ENCODE measurements at places on chromosomes 2 and 18.

DNA sequence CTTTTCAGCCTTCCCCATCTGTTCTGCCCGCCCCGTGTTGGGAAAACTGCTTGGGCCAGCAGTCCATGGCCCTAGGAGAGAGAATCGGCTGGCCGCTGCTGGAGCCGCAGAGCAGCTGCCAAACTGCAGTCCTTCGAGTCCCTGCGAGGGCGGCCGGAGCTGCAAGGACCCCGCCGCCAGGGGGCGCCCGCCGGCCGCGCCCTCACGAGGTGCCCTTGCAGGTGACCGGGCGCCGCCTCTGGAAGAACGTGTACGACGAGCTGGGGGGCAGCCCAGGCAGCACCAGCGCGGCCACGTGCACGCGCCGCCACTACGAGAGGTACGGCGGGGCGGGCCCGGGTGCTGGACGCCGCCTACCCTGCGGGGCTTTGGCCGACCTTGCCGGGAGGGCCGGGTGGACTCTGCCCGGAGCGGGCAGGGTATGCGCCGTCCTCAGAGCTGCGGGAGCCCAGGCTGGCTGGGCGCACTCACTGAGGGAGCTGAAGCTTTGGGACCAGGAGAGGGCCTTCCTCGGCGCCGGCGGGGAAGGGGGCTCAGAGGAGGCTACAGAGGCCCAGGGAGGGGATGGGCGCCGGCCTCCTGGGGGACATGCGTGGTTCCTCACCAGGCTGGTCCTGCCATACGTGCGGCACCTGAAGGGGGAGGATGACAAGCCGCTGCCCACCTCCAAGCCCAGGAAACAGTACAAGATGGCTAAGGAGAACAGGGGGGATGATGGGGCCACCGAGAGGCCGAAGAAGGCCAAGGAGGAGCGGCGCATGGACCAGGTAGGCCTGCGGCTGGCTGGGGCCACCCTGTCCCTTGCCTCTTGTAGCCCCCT, 13.6 kb downstream of the ARID5A start:
- no peak for DNase-seq

DNA sequence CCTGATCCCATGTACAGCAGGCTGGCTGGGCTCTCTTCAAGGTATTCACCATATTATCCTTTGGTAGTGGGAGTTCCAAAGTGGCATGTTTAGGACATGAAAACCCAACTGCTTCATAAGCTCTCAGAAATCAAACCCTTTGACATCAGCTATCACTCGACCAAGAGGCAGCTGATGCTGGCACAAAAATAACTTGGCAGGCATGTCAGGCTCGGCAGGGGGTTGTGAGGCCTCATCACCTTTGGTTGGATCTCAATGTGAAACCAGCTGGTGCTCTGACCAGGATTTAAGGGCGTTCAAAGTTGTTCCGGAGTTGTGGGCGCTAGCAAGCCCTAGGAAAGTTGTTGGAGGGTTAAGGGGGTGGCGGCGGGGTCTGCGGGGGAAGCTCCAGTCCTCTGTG, 171.9 kb downstream of the FHOD3 start:
- no peak for DNase-seq

DNA sequence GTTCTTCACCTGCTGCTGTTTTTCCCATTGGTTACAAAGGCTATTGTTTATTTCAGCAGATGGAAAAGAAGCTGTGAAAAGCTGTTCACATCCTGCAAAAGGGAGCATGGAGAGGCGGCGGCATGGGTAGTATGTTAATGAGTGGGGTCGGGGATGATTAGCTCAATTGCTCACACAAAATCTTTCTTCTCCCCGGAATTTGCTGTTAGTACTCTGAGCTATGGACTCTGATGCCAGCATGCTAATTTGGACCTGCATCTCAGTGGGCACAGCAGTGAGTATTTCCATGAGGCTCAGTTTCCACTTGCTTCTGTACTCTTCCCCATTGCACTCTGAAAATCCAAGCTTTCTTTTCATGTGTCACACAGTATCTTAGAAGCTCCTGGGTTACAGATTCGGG, 61.6 kb downstream of the DNER start:
- no peak for DNase-seq

DNA sequence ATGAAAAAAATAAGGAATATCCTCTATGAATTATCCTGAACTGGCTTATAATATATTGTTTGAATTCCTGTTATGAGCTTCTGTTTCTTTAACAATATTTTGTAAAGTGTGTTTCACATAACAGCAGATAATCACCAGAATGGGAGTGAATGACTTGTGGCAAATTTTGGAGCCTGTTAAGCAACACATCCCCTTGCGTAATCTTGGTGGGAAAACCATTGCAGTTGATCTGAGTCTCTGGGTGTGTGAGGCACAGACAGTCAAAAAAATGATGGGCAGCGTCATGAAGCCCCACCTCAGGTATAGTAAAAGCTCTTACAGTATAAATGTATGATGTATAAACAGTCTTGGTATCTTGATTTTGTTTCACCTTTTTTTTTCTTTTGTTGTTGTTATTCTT, 5.9 kb downstream of the GEN1 start:
- no peak for DNase-seq

DNA sequence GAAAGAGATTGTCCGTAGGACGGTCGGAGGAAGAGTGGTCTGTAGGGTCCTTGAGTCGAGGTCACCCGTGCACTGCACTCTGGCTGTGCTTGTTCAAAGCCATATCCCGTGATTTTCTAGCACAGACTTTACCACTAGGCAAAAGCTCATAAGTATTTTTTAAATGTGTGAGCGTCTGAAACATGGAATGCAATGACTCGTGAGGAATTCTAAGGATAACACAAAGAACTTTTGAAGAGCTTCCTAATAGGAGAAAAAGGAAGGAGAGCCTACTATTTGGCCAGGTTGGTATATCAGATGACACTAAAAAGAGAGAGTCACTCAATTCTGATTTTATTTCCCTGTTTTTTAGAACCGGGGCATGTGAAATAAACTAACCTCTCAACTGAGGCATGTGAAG, 68.3 kb downstream of the CD28 start:
- no peak for DNase-seq

DNA sequence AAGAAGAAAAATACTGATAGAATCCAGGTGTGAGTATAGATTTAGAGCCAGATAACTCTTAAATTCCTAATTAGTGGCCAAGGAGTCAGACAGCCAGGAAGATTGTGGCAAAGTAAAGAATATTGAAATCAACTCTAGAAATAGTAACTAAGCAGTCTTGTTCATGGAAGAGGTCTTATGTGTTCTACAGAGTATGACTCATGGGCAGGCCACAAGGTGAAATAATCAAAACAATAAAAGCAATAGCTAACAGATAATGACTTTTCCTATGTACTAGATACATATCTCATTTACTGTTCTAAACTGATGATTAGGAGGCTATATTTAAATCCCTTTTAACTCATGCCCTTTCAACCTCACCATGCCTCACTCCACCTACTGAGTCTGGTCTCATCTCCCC, 227.4 kb upstream of the COL3A1 start:
- DNase-seq = no peak

- DNase-seq = no peak
Observed at GRCh38 chr2:46196871-46197462, 100.2 kb upstream of the EPAS1 start.

GRCh38 chr2:11657646-11658045, 12.3 kb downstream of the NTSR2 start:
- no peak for DNase-seq

GRCh38 chr2:19312949-19313348, 45.5 kb downstream of the OSR1 start:
- no peak for DNase-seq

DNA sequence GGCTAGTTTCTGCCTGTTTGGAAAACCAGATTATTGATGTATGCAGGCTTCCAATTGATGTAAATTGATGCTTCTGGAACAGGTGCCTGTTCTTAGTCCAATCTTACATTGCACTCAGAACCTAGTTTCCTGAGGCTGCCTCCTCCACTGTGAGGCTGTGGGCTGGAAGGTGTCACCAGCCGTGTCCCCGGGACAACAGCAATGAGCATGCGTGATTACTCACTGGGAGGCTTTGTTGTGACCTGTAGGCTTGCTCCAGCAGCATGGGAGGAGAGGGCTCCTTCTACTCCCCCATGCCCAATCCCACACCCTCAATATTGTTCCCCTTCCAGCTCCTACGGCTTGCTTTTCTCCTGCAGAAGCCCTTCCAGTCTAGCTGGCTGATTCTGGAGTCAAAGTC, 11.1 kb downstream of the RSAD2 start:
- no peak for DNase-seq

- DNase-seq = no peak
Observed at GRCh38 chr2:67142741-67143140, 254.4 kb upstream of the ETAA1 start.

- no peak for DNase-seq
Observed at GRCh38 chr2:241855245-241855887, 3.3 kb downstream of the PDCD1 start.

GRCh38 chr2:44955593-44956392, 14.3 kb downstream of the SIX3 start:
- DNase-seq = peak; percentile 71
